ENCODE measurements at places on chromosomes 4 and X.

GRCh38 chr4:117512414-117512813, 427.0 kb upstream of the TRAM1L1 start:
- no peak for DNase-seq

GRCh38 chr4:183871581-183871980, 33.5 kb upstream of the STOX2 start:
- DNase-seq, result no peak

DNA sequence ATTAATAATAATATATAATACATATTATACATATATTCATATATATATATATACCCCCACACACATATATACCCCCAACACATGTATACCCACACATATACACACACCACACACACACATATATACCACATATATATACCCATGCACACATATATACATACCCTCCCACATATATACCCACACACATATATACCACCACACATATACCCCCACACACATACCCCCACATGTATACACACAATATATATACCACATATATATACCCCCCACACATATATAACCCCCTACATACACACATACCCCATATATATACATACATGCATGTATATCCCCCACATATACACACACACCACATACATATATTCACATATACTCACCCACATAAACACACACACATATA, 52.0 kb downstream of the NSG1 start:
- DNase-seq, result no peak

DNA sequence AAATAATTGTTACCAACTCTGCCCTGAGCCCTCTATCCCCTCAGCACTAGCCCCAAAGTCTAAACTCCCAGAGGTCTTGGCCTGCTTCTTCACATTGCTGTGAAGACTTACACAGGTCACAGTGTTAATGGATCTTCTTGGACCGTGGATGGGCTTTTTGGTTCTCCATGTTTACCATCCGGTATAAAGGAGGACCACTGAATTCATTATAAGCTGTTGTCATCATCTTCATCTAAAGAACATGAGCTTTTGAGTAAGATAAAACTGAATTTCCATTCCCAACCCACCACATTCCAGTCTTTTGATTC, 8.5 kb downstream of the NUDT11 start:
- DNase-seq, result no peak

- no peak for DNase-seq
Measured at GRCh38 chr4:24703298-24703697, 92.1 kb upstream of the SOD3 start.

- DNase-seq, result no peak
Measured at GRCh38 chr4:124432500-124432899, 280.0 kb downstream of the ANKRD50 start.

DNA sequence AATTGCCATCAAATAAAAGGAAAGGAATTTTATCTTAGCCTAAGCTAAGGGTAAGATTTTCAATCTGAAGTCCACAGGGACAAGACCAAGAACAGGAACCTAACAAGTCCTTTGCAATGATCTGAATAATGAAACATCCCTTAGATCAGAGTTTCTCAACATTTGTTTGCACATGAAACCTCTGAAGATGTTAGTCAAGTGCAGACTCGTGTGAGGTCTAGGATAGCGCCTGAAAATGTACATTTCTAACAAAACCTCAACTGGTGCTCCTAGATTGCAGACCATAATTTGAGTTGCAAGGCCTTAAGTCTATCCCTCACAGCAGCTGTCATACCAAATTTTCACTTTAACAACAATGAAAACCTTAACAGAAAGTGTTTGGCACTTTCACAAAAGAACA, 337.6 kb downstream of the DMD start:
- no peak for DNase-seq

DNA sequence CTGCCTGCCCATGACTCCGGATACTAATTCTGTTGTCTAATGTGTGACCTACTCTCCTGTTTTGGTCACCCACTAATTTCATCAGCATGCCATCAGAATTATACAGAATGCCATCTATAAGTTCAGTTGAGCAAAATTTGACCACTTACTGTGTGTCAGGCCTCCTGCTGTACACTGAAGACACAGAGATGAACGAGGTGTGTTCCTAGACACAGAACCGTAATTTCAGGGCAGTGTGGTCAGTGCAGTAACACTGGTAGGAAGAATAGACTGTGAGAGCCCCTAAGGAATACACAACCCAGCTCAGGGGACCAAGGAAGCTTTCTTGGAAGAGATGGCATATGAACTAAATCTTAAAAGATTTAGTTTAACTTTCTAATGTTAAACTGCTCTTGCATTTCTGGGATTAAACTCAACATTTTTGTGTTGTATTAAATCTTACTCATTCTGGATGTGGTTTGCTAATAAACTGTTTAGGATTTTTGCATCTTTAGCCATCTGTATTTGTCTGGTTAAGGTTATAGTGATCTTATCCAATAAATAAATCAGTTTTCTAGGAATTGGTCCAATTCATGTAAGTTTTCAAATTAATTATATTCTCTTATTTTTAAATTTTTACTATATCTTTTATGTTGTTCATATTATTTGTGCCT, 34.3 kb downstream of the KANTR start:
- DNase-seq, result no peak

DNA sequence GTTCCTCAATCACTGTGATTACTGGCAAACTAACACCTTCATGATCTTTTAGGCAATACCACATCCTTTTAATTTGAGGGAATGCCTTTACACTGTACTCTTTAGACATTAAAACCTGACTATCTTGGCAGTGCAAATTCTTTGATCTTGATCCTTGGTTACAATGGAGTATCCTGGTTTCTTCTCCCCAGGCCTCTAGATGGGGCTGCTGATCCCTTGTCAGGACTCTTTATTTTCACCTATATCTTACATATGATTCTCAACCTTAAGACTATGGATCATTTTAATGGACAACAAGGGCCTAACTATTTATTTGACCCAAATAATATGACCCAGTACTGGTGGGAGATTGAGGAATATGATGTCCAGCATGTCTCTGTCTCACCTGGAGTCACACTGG, 1005.5 kb upstream of the INTU start:
- DNase-seq, result no peak

DNA sequence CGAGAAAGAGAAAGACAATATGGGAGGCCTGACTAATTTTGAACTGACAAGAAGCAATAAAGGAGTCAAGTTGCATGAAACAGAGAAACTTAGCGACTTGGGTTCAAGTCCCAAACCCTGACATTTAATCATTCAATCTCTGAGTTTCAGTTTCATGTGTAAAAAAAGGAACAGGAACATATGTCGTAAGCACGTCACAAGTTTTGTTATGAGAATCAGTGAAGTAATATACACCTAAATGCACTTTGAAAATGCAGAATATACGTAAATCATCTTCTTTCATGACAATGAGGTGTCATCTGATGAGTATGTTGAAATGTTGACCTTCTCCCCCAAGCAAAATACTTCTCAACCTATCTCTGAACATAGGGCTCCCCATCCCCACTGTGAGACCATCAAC, 10.4 kb downstream of the ACOT9 start:
- no peak for DNase-seq

DNA sequence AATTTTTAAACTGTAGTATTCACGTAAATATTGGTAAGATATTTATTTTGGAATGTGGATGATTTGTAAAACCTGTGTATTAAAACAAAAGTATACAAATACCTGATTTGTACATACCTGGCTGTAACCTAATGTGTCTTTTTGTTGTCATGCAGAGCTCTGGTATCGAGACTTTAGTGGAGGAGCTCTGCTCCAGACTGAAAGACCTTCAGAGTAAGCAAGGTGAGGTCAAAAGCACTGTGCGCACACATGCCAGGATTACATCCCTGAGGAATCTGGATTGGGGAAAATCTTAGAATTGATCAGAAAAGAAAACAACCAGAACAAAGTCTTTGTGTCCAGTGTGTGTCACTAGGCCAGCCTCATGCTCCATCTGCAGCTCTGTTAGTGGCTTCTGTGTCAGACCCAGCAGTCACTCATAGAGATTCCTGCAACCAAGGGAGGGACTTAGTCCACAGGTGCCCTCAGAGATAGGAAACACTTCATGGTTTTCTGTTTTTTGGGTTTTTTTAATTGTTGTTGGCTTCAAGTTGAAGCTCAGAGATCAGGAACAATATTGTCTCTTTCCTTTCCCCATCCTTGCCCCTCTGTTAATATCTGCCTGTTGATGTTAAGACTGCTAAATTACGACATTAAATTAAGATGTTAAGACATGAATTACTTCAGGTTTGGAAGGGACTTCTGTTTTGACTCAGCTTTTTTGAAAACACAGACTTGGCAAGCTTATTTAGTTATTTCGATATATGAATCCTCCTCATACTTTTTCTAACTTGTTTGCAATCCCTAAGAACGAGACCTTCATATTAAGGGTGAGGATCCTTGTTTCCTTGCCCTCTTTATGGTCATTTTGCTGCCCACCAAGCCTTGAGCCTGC, 52.4 kb upstream of the TBC1D14 start:
- no peak for DNase-seq

GRCh38 chr4:107734120-107734519, 14.1 kb upstream of the PAPSS1 start:
- no peak for DNase-seq

DNA sequence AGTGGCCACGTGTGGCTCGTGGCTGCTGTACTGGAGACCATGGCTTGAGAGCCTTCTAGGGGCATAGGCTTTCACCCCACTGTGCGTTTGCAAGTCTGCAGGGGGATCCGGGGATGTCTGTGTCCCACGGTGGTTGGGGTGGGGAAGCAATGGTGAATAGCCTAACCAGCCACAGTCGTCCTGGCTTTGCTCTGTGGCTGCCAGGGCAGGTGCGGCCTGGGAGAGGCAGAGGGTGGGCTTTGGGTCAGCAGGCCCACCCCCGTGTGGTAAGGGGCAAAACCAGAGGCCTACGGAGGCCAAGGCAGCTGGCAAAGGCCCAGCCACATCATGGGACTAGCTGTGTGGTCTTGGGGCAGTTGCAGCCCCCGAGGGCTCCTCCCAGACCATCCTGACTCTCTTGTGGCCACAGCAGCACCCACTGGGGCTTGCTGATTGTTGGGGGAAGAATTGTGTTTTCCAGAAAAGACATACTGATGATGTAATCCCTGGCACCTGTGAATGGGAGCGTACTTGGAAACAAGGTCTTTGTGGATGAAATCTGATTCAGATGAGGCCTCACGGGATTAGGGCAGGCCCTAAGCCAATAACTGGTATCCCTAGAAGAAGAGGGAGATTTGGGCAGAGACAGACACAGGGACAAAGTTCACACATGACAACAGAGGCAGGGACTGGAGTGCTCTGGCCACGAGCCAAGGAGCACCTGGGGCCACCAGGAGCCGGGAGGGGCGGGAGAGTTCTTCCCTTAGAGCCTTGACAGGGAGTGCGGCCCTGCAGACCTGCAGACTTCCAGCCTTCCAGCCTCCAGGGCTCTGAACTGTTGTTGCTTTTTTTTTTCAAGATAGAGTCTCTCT, 2.9 kb downstream of the CPZ start:
- no peak for DNase-seq

- no peak for DNase-seq
Measured at GRCh38 chr4:90127706-90128345, 632 bp downstream of the CCSER1 start.

- DNase-seq, result no peak
Measured at GRCh38 chr4:180674619-180675358, 1568.4 kb upstream of the TENM3 start.

DNA sequence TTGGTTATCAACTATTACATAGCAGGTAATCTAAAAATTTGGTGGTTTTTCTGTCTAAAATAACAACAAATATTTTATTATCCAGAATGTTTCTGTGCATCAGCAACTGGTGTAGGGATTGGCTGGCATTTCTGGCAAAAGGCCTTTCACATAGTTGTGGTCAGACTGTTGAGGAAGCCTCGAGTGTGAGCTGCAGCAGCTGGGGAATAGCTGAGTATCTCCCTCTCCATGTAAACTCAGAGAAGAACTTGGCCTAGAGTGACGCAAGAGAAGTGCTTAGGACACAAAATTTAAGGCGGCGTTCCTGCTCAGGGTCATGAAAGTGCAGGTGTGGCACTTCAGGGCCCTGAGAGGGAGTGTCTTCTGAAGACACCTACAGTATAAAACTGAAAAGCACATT, 558.9 kb downstream of the SPOCK3 start:
- no peak for DNase-seq

DNA sequence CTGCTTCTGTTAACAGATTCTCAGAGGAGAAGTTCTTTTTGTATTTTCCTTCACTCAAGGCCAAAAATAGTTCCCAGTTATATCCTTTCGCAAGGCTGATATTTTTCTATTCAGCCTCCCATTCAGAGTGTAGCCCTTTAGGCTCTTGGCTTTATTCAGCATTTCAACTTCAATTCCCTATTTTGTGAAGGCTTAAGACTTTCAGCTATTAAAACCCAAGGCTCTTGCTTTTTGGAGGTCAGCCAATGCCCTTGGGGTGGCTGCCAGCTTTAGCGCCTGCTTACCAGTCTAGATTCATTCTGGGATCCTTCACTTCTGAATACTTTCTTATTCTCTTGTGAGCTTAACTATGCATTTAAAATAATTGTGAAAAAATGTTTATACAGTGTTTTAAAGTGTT, 57.3 kb upstream of the ADGRA3 start:
- DNase-seq, result no peak

DNA sequence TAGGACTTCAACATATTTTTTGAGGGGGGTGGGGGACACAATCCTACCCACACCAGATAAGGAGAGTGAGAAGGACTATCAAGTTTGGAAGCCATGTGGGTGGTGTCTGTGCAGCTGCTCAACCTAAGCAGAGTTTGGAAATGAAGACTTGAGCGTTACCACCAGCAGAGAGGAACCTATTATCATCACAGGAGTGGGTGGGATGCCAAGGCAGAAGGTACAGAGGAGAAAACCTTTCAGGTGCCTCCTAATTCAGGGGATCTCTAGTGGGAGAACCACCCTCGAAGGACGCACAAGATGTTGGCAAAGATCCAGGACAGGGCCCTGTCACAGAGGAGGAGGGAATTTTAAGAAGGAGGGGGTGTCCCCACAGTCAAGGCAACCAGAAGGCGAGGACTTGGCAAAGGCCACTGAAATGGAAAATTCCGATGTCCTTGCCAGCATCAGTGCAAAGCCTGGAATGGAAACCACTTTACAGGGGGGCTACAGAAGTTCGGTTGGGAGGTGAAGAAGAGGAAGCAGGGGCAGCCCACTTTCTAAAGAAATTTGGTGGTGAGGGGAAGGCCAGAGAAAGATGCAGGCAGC, 8.4 kb upstream of the GPM6B start:
- DNase-seq, result no peak

DNA sequence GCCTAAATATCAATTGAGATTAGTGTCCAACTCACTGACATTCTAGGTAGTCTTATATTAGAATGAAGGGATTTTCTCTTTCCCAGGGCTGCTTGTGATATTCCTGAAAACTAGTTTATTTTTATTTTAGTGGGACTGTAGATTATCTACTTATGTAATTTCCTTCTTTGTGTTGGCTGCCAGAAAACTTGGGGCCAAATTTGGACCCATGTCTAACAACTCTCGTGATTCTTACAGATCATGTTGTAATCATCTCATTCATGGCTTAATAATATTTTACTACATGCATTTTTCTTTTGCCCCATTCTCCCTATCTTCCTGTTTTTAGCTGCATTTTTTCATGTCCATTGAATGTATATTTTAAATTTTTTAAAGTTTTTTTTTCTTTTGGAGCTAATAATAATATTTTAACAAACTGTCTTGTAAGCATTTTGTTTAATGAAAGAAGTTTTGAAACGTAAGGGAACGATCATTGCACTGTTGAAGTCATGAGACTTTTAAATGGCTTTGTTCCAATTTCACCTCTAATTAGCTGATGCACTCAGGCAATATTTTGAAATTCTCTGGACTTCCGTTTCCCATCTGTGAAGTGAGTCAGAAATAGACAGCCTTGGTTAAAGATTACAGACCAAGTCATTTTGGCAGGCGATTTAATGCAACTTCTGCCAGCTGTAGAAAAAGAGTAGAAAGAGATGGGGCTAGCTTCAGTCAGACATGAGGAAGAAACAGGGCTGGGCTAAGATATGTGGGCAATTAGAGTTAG, 14.3 kb upstream of the TDO2 start:
- no peak for DNase-seq
